ENCODE measurements at places on chromosomes 7 and 10. TPM values are rescaled to one million over a fixed set of nuclear protein-coding genes. Genes with fewer than 3 reads are reported as not detected.

GRCh38 chr10:1396297-1396635 lies 340.1 kb downstream of the WDR37 start:
- DNase-seq = no peak

GRCh38 chr10:75779276-75779675 lies 347.9 kb downstream of the LRMDA start:
- no peak for DNase-seq

DNA sequence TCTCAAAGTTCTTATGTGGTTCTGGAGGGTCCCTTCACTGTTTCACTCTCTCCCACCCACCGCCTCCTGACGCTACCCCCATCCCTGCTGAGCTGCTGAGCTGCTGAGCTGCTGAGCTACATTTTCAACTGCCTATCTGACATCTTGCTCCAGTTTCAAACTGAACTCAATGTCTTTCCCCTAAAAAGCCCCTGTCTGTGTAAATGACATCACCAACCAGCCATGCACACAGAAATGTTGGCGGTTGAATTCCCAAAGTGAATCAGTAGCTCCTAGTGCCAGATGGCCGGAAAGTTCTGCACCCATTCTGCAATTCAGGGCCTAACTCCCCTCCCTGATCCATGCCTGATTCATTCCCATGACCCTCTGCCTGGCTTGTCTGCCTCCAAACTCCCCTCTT lies 71.2 kb downstream of the WNT2 start:
- DNase-seq = no peak

FHIP2A gene
- 52.8 TPM for total RNA-seq

OR2A1 gene
- 0.19 TPM for total RNA-seq

C10orf67 gene
- not detected for total RNA-seq
